ENCODE measurements at places on chromosomes 12 and 14.

DNA sequence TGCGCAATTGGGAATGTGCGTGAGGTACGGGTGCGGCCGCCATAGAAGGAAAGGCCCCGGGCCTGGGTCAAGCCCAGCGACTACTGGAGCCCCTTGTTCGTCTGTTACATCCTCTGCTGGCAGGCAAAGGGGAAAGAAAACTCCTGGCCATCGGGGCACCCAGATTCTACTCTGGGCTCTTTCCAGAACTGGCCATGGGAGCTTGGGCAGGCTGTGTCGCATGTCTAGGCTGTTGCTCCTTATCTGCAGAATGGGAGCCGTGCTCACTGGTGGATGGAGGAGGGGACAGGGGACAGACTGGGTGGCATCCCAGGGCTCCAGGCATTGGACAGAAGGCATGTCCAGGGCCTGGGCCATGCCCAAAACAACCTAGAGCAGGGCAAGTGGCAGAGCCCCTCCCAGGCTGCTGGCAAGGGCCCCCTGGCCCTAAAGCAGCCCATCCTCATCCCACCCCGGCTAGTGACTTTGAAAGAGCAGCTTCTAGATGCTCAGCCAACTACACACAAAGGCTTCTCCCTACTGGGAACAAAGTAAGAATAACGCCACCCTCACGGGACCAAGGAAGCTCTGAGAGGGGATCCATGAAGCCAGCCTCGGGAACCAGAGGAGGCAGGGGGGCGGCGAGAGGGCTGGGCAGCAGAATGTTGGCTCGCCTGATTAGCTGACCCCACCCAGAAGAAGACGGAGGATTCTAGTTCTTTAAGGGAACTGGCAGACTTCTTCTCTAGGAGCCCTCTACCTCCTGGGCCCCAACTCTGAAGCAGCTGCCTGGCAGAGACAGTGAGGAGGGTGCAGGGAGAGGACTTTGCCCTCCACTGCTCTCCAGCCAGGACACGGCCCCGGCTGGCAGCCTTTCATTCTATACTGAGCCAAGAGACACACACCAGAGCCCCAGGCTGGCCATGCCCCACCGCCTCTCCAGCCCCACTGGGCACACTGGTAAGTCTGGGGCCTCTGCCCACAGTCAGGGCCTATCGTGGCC is 96.8 kb downstream of the SINHCAF start:
- no peak for DNase-seq
- H3K4me3 ChIP-seq: no peak overlapping the region
- peaks cover 2% of the 10 kb centered on the region for H3K27me3 ChIP-seq
- no peak overlapping the region for H3K27ac ChIP-seq
- no peaks in the 10 kb centered on the region for H3K36me3 ChIP-seq

DNA sequence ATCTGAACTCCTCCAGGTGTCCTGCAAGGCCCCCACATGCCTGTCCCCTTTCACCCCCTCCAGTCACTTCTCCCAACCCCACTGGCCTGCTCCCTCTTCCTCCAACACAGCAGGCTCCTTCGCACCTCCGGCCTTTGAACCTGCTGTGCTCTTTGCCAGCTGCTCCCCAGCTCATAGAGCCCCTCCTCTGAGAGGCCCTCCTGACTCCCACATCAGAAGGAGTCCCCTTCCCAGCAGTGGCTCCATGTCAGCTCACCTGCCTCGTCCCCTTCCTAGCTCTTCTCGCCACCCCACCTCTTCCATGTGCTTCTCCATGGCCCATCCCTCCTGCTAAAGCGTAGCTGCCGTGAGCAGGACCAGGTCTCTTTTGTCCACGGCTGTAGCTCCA is 22.1 kb downstream of the SCARB1 start:
- DNase-seq: no peak
- H3K4me1 ChIP-seq: peaks cover 30% of the 10 kb centered on the region
- no peak overlapping the region for H3K4me3 ChIP-seq
- H3K27me3 ChIP-seq: no peaks in the 10 kb centered on the region
- H3K36me3 ChIP-seq: no peaks in the 10 kb centered on the region

DNA sequence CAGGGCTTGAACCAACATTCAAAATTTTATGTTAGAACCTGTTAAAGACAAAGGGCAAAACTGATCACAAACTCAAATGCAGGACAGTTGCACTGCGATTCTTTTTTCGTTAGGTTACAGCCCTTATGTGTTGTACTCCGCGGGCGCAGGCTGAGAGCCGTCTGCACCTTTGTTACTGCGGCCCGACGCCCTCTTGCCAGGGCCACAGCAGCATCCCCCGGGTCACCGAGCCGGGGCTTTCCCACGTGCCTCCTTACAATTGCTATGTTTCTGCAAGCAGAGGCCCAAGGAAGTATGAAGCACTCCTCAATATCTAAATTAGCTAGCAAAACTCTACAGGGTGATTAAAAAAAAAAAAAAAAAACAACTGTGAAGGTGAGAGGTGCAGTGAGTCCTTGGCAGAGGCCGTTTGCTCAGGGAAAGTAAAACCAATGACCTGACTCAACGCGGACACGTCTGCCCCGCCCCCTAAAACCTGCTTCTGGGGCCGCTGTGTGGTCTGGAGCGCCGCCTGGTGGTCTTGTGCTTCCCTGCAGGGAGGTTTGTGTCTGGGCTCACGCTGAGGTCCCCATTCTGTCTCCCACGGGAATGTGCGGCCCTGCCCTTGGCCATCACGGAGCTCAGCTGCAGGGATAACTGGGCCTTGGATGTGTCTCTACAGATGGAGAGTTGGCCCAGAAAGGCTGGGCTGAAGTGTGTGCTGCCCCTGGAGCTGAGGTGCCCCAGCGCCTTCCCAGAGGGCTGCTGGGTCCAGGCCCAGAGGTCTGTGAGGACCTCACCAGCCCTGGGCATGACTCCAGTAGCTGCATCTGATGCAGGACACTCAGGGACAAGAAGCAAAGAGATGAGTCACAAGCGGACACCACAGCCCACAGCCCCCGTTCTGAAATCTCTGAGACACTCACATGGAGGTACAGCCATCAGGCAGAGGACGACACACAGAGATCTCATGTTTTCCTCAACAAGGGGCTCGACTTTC is 418.5 kb downstream of the TMEM121 start:
- DNase-seq: no peak
- H3K4me3 ChIP-seq: no peak overlapping the region
- no peaks in the 10 kb centered on the region for H3K4me1 ChIP-seq
- H3K27ac ChIP-seq: no peak overlapping the region

DNA sequence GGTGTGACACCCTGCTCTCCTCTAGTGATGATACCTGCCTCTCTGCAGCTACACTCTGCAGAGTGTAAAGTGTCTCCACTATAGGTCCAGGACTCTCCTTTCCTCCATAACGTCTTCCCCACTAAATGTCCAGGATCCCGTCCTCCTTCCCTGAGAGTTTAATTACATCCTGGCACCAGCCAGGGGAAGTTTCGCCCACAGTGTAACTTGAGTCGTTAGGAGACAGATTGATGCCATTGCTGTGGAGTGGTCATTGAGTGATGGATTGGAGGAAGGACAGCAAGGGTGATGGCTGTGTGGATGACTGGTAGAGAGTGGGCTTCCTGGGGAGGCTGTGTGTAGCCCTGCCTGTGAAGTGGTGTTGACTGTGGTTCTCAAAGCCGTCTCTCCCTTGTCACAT is 84.0 kb upstream of the TMEM132D start:
- H3K27ac ChIP-seq: no peak overlapping the region
- DNase-seq: no peak
- no peaks in the 10 kb centered on the region for H3K36me3 ChIP-seq
- H3K27me3 ChIP-seq: peaks cover 37% of the 10 kb centered on the region
- H3K4me1 ChIP-seq: no peaks in the 10 kb centered on the region

DNA sequence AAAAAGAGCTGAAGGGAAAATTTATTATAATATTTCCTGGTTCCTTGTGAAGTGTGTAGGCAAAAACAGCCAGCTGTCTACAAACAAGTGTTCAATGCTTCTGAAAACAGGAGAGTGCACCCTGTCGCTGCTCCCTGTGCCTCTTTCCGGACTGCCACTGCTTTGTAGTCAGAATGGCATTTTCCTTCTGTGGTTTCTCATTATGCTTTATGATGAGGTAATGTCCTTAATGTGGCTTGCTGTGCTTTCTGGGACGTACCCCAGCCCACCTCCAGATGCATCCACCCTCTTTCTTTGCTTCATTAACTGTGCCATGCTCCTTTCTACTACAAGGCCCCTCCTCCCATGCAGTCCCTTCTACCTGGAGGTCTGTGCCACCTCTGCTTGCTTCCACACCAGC is 148.1 kb downstream of the SYT1 start:
- peaks cover 3% of the 10 kb centered on the region for H3K4me1 ChIP-seq
- no peak overlapping the region for H3K4me3 ChIP-seq
- H3K27me3 ChIP-seq: no peaks in the 10 kb centered on the region
- no peak overlapping the region for H3K27ac ChIP-seq

DNA sequence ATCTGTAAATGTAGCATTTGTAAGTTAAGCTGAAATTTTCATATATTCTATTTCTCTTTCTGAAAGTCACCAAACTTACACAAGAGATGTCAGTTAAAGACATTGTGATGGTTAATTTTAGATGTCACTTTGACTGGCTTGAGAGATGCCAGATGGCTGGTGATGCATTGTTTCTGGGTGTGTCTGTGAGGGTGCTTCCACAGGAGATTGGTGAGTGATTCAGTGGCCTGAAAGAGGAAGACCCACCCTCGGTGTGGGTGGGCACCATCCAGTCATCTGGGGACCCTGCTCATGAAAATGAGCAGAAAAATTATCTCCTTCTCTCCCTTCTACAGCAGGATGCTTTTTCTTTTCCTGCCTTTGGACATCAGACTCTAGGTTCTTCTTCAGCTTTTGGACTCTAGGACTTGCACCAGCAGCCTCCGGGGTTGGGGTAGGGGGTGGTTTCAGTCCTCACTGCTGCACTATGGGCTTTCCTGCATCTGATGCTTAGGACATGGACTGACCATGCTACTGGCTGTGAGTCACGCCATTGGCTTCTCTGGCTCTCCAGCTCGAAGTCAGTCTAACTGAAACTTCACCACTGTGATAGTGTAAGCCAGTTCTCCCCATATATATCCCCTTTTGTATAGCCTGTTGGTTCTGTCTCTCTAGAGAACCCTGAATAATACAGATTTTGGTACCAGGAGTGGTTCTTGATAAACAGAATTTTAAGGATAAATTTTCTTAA is 20.9 kb downstream of the PDE6H start:
- H3K4me3 ChIP-seq: no peak overlapping the region
- peaks cover 13% of the 10 kb centered on the region for H3K36me3 ChIP-seq
- H3K27ac ChIP-seq: peak overlapping the region; percentile 27
- no peak for DNase-seq

DNA sequence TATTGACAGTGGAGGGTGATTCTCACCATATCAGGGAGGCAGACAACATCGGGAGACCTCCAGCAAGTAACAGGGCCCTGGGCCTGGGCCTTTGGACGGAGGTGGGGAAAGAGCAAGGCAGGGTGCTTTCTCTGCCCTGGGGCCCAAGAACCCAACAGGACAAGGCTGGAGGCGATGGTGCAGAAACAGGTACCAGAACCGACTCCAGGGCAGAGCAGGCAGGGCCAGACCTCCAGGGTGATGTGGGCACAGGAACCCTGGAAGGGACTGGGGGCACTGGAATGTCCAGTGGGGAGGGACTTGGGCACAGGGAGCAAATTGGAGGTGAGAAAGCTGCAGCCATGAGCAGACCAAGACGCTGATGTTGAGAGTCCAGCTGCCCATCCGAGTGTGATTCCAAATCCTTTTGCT is 44.4 kb downstream of the PRMT8 start:
- H3K36me3 ChIP-seq: no peaks in the 10 kb centered on the region
- H3K27ac ChIP-seq: no peak overlapping the region
- no peak overlapping the region for H3K4me3 ChIP-seq
- peak; percentile 30 for DNase-seq

GRCh38 chr12:90978117-90978770 is 23.3 kb upstream of the CCER1 start:
- no peak overlapping the region for H3K4me3 ChIP-seq
- no peaks in the 10 kb centered on the region for H3K36me3 ChIP-seq
- peak overlapping the region; percentile 63 for H3K27ac ChIP-seq
- H3K27me3 ChIP-seq: no peaks in the 10 kb centered on the region
- no peak for DNase-seq

DNA sequence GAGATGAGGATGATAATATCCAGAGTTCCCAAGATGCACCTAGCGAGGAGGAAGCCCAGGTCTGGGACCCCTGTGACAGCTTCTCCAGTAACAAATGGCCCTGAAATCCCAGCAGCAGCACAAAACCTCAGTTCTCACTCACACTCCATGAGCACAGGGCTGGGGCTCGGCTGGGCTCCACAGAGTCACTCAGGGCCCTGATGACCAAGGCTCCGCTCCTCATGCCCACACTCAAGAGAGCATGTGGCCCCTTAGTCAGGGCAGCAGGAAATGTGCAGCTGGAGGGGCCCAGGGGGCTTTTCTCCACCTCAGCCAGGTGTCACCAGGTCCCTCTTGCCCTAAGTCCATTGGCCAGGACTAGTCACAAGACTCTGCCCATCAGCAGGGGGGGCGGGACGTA is 242.7 kb upstream of the SFSWAP start:
- no peak overlapping the region for H3K4me3 ChIP-seq
- no peaks in the 10 kb centered on the region for H3K36me3 ChIP-seq
- no peak overlapping the region for H3K27ac ChIP-seq
- no peaks in the 10 kb centered on the region for H3K4me1 ChIP-seq
- peaks cover 37% of the 10 kb centered on the region for H3K27me3 ChIP-seq
- no peak for DNase-seq

DNA sequence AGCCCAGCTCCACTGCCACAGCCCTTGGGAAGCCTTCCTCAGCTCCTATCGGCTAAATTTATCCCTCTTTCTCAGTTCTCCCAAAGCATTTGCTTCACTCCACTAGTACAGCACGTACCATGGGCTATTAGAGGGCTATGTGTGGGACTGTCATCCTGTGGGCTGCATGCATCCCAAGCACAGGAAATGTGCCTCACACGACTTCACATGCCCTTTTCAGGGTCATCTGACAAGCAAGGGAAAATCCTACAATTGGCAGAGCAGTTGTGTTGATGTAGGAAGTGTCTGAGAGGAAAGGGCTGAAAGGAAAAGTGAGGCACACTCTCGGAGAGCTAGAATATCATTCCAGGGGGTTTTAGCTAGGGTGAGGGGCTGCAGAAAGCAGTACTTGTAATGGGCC is 47.6 kb downstream of the NINJ2 start:
- H3K36me3 ChIP-seq: no peaks in the 10 kb centered on the region
- no peak overlapping the region for H3K4me3 ChIP-seq
- H3K27me3 ChIP-seq: no peaks in the 10 kb centered on the region
- DNase-seq: no peak

- no peak overlapping the region for H3K4me3 ChIP-seq
- H3K4me1 ChIP-seq: peaks cover 9% of the 10 kb centered on the region
- no peaks in the 10 kb centered on the region for H3K36me3 ChIP-seq
- H3K27me3 ChIP-seq: no peaks in the 10 kb centered on the region
- DNase-seq: no peak
- H3K27ac ChIP-seq: peak overlapping the region; percentile 39
Measured at GRCh38 chr12:78226763-78227162, 396.1 kb downstream of the NAV3 start.

Measured in mesothelial cell of epicardium (in vitro differentiated cells).